ENCODE measurements at places on chromosomes 1 and 21.

DNA sequence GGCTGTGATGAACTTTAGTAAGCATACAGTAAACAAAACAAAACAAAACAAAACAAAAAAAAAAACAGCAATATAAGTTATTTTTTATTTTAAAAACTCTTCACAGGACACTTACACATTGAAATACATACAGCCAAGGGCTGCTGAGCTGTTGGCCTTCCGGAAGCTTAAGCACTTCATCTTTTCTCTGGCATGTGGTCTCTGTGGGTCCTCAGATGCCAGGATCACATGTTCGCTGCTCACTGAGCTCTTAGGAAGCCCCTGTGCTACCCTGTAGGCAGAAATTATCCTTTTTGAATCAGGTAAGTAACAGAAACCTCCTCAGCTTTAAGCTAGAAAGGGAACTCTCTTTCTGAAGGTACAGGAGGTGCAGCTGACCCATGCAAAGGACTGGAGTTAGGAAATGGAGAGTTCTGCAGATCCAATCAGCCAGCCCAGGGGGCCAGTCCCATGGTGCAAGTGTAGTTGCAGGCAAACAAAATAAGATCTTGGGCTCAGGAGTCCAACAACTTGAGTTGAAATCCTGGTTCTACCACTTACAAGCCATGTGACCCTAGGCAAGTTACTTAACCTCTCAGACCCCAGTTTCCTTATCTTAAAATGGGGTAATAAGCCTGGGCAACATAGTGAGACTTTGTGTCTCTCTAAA lies 22.4 kb upstream of the MED18 start:
- DNase-seq: no peak

DNA sequence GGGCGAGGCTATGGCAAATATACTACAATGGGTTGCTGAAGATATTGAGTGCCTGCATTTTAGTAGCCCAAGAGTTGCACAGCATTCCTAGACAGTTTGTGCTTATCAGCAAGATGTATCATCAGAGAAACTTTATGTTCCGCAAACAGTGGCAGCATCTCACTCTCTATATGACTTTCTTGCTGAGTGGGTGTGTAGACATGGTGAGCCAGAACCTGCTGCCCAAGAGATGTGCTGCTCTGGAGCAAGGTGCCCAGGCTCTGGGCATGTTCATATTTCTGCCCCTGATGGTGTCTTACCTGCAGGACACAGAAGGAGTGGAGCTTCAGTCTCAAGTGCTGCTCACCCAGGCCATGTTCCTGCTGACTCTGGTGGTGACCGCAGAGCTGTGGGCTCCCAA lies 8.2 kb upstream of the RGSL1 start:
- DNase-seq: no peak

DNA sequence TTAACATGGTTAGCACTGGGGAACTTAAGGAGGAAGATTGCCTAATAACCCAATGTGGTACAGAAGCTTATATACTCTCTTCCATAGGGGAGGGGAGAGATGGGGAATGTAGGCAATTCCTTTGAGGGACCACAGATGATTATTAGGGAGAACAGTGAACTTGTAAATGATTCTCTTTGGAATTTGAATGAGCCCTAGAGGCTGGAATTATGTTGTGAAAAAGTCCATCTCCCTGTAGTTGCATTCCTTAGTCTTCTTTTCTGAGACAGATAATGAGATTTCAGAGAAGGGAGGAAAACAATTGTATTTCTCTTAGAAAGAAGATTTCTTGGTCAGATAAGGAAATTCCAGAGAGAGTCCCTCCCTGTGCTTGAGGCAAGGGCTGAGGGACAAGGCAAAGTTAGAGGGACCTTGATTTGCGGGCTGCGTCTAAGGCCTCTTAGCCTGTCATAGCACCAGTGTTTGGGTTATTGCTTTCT lies 89.0 kb upstream of the HMCN1 start:
- no peak for DNase-seq

DNA sequence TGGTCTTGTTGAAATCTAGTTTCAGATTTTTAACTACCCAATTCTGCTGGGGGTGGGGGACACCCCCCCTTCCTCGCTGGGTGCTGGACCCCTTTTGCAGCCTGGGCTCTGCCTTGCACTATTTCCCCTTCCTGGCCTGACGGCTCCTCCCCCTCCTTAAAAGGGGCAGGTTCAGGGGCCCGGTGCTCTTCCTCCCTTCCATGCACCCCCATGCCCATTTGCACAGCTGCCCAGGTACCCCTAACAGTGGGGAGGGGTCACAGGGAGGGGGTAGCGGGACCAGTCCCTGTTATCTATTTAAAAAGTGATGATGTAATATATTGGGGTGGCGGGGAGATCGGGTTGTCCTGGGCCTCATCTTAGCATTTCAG lies 15.3 kb downstream of the ZBTB7B start:
- no peak for DNase-seq

- DNase-seq: no peak
Observed at GRCh38 chr21:39182016-39182415, 1.2 kb downstream of the PSMG1 start.

DNA sequence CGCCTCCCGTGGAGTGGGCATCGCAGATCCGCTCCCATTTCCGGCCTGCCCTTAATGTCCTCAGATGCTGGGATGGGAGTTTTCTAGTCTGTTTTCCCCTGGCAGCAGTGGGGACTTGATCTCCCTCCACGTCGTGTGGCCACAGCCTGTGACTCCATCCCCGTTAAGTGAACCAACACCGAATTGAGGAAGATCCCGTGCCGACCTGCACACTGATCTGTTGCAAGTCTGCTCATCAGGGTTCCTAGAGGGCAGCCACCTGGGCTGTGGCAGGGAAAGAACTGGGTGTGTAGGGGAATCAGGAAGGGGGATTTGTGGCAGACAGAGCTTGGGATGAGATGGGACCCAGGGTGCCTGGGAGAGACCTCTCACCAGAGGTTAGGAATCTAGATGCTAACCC lies 23.3 kb upstream of the CDK18 start:
- DNase-seq: no peak

GRCh38 chr1:112882271-112882744 lies 73.7 kb downstream of the SLC16A1 start:
- DNase-seq: no peak

GRCh38 chr1:226638001-226638601 lies 89.5 kb downstream of the STUM start:
- no peak for DNase-seq

DNA sequence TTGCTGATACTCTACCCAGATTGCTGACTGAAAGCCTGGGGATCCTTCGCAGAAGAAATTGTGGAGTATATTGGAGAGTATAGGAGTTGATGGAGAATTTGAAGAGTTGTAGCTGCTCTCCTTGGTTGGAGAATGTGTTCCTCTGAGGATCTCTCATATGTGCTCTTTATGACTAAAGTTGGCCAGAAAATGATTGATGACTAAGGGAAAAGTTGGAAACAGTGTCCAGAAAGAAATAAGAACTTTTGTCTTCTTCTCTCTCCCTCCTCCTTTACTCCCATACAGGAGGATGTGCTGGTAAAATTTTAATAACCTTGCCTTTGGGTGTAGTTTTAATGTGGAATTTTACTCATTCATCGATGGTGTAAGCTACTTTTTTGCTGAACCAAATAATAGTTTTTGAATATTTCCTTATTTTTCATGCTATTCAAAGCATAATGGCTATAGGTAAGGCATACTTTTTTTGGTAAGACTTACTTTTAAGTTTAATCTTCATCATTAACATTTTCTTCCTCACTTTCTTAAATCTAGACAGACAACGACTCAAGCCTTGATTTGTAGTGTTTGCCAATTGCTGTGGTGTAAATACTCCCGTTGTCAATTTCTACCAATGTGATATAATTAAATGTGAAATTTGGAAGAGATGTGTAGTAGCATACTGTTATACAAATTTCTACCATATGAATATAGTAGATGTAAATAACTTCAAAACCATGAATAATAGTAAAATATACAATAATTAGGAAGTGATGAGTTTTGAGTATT lies 13.7 kb downstream of the C1orf141 start:
- no peak for DNase-seq

DNA sequence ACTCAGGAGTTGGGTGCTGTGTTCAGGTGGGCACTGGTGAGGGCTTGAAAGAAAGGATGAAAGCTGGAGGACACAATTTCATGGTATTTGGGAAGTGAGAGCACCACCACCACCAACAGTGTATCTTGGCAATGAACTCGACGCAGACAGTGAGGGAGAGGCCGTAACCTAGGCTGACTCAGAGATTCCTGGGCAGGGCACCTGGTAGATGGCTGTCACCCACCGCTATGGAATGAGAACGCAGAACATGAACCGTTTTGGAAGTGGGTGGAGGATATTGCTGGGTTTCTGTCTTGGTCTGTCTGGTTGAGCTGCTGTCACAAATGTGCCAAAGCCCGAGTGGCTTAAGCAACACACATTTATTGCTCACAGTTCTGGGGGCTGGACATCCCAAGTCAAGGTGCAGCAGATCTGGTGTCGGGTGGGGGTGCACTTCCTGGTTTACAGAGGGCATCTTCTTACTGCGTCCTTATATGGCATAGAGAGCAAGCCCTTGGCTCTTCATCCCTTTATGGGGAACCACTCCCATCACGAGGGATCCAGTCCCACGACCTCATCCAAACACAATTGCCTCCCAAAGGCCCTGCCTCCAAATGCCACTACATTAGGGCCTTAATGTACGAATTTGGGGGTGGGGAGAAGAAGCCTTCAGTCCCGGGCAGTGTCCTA lies 246.3 kb downstream of the SIPA1L2 start:
- DNase-seq: no peak

- no peak for DNase-seq
Observed at GRCh38 chr1:84300501-84300900, 1.0 kb upstream of the SAMD13 start.

GRCh38 chr1:216582151-216582550 lies 141.1 kb downstream of the ESRRG start:
- DNase-seq: no peak
